ENCODE measurements at places on chromosomes 2 and 18.

DNA sequence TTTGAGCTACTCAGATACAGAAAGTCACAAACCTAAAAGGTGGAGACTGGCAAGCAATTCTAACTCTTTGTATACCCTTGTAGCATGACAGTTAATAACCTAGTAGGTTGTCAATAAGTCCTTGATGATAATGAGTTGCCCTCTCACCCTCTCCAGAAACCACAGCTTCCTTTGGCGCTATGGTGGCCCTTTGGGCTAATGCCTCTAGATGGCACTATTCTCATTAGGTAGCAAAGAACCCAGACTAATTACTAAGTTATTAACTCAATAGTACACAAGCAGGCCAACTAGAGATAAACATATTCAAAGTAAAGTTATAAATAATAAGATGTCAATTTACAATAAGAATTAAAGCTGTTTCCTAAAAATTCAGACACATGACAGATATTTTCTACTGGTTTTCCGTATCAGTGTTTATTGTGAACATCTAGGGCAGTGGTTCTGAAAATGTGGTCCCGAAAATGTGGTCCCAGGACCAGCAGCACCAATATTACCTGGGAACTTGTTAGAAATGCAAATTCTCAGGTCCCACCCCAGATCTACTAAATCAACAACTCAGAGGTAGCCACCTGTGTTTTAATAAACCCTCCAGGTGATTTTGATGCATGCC, 41.1 kb downstream of the LDAH start:
- DNase-seq = no peak

GRCh38 chr2:164692114-164692513, 70.8 kb upstream of the GRB14 start:
- DNase-seq = no peak

GRCh38 chr2:130805613-130806012, 31.1 kb upstream of the ARHGEF4 start:
- DNase-seq = no peak

DNA sequence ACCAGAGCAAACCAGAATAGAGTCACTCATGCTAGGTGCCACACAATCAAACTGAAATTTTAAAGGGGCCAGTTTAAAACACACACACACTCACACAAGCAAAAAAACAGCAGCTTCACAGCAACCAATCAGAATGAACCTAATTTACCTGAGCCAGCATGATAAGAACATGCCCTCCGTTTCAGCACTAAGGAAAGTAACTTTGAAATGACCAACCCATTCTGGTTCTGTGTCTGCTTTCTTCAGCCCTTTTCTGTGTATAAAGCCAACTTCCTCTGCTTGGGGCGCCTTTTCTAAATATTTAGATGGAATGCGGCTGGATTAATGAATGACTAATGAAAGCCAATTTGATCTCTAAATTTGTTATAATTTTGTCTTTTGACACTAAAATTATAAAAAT, 629.1 kb downstream of the ZEB2 start:
- DNase-seq = no peak

GRCh38 chr2:152415231-152415642, 80.3 kb downstream of the FMNL2 start:
- no peak for DNase-seq

DNA sequence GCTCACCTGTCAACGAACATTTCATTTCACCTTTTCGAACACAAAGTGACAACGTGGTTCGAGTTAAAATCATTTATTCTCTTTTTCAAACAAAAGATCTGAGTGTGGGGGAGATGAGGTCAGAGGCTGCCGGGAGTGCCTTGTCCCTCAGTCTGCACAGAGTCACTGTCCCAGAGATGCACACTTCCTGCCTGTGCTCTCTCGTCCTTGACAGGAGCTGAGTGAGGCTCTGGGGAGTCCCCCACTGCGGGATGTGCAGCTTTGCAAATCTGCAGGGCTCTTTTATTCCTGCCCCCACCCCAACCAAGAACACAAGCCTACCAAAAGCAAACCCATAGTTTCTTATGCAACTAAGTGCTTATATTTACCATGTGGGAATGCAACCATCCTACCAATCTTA, 497.8 kb downstream of the EIPR1 start:
- no peak for DNase-seq

DNA sequence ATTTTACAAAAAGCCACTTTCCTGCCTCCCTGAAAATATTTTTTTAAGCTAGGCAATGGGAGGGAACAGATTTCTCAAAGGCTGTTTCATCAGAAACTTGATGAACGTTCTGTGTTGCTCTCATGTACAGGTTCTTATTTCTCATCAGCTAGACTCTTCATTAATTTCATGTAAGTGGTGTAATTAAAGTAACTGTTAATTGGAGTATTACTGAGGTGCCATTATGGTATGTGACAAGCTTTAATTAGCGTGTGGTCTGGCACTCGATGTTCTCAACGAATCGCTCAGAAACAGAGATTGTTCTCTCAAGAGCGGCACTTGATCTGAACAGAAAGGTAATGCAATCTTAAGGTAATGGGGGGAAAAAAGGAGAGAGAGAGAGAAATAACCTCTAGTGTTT, 81.9 kb upstream of the MYCN start:
- no peak for DNase-seq

DNA sequence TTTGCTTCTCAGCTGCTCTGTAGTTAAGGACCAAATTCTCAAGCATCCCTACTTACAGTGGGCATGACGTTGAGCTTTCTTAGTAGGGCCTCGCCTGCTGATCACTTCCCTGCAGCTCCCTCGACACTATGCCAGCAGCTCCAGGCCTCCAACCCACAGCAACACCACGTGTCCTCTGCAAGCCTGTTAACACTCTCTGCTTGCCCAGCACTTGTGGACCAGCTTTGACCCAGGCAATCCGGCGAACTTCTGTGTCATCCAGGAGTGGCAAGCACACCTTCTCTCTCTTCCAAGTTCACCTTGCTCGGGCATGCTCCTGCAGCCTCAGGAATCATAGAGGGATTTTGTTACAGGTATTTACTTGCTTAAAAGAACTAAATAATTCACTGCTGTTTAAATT, 138.6 kb upstream of the FHL2 start:
- no peak for DNase-seq

DNA sequence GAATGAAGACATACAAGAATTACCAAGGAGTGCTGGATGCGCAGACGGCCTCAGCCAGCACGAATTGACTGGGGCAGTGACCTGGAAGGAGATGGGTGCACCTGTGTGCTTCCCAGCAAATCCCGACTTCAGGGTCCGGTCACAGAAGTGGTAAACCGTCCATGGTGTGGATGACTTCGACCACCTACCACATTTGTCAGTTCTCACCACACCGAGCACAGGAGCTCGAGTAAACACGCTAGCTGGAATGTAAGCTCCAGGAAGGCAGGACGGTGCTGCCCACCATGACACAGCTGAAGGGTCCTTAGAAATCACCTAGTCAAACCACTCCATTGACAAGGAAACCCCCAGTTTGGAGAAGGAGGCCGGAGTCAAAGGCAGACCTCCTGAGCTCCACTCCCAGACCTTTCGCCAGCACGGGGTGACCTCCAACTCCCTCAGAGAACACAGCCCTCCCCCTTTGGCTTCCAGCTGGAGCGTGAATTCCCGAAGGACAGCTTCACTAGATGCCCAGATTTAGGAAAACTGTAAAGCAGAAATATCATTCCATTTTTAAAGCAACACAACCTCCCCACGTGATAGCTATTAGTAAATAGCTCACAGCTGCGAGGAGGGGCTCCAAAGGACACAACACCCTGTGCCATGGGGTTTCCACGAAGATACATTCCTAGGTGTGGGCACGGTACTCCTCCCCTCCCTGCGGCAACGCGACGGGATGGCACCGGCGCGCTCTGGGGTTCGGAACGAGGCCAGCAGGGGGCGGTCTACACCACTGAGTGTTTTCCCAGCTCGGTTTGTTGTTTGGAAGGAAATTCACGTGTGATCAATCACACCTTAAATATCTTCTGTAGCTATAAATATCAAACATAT, 34.1 kb upstream of the GNAL start:
- no peak for DNase-seq

- DNase-seq = no peak
These were observed 103.5 kb downstream of the SPTBN1 start for GRCh38 chr2:54559593-54560145.

DNA sequence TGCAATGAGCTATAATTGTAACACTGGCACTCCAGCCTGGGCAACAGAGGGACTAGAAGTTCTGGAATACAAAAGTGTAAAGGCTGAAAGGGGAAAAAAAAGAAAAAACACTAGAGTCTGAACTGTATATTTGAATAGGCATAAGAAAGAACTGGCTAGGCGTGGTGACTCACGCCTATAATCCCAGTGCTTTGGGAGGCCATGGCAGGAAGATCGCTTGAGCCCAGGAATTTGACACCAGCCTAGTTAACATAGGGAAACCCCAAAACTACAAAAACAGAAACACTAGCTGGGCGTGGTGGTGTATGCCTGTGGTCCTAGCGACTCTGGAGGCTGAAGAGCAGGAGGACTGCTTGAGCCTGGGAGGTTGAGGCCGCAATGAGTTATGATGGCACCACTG, 70.6 kb downstream of the SAP130 start:
- DNase-seq = no peak

DNA sequence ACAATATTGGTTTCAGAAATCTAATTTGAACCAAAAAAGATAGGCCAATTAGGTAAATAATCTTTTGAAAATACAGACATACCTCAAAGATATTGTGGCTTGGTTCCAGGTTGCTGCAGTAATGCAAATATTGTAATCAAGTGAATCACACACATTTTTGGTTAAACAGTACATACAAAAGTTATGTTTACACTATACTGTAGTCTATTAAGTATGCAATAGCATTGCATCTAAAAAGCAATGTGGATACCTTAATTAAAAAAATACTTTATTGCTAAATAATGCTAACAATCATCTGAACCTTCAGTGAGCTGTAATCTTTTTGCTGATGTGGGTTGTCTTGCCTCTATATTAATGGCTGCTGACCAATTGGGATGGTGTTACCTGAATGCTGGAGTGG, 67.3 kb downstream of the KYNU start:
- no peak for DNase-seq

GRCh38 chr18:2919600-2919999, 72.8 kb downstream of the EMILIN2 start:
- DNase-seq = no peak

DNA sequence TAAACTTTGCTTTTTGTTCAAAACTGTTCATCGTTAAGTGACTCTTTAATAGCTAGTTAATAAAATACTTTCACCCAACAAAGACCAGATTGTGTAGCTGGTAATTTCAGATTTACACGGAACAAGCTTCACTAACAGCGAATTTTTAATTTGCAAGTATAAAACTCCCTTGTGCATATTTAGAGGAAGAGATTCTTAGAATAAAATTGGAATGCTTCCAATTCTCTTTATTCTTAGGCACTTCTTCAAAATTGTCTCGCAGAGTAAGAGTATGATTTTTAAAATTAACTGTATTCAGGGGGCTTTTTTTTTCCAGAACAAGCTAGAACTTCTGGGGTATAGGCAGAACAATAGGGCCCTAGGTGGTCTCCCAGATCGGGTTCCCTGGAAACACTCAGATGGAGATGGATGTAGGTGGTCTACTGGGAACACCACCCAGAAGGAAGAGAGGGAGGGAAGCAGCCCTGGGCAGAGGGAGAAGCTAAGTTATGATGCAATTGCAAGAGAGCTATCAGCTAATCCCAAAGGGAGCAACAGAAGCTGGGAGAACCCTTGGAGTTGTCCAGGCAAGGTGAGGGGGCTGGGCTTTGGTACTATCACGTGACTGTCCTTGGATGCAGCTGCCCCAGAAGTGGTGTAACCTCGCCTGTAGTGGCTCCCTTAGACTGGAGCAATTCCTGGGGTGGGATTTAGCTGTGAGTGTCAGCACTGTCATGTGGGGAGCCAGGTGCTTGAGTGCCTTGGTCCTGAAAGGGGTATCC, 151.7 kb upstream of the ASB18 start:
- DNase-seq = no peak

DNA sequence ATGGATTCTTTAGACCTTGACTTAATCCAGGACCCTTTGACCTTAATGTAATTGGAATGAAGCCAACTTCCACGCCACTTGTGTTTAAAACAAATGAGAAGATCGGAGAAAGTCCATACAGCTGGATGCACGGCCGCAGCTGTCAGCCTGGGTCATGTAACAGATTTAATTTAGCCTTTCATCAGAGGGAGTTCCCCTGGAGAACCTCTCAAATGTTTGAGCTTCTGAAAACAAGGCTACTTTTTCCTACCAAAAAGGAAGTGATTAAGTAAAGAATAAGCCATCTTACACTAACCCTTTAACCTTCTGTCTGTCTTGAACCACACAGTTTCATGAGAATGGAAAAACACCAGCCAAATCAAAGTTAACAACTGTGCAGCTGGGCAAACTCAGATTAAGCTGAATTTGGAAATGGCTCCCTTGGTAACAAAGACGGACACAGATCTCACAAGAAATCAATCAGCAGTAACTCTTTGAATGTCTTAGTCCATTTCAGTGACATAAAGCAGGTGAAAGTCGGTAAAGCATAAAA, 103.6 kb downstream of the DOCK10 start:
- DNase-seq = no peak

- DNase-seq = no peak
These were observed 215.3 kb upstream of the DSEL start for GRCh38 chr18:67731851-67732250.

GRCh38 chr18:61001138-61001537, 332.1 kb upstream of the CDH20 start:
- no peak for DNase-seq

DNA sequence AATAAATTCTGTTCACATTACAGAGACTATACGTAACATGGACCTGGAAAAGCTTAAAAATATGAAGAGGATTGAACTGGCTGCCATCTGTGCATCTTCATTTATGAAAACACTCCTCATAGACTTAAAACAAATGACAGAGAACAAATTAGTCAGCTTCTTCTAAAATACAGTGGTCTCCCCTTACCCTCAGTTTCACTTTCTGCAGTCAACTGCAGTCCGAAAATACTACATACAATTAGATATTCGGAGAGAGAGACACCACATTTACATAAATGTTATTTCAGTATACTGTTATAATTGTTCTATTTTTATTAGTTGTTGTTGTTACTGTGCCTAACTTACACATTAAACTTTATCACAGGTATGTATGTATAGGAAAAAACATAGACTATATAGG, 6.5 kb downstream of the RNF103 start:
- DNase-seq = no peak
